Heart left ventricle (tissue), 16 donors: ENCODE measurements at places on chromosomes 1 and 21. TPM values are rescaled to one million over a fixed set of nuclear protein-coding genes. Genes with fewer than 3 reads are reported as not detected.

DNA sequence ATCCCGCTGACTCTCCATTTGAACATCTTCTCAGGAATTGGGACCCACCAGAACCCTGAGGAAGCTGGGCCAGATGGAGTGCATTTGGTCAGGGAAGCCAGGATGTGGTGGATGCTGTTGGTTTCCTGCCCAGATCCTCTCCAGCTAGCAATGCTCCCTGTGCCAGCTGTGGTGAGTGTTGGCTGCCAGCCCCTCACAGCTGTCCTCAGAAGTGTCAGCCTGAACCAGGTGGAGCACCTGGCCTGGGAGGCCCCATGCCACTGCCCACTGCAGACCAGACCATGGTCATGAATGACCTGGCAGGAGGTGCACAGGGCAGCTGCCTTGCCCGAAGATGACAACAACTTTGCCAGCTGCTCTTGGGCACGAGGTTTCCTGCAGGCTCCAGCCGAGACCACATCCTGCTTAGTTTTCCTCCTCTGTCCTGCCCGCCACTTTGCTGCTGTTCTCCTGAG lies 54.4 kb downstream of the PRSS38 start:
- DNase-seq, result no peak

DNA sequence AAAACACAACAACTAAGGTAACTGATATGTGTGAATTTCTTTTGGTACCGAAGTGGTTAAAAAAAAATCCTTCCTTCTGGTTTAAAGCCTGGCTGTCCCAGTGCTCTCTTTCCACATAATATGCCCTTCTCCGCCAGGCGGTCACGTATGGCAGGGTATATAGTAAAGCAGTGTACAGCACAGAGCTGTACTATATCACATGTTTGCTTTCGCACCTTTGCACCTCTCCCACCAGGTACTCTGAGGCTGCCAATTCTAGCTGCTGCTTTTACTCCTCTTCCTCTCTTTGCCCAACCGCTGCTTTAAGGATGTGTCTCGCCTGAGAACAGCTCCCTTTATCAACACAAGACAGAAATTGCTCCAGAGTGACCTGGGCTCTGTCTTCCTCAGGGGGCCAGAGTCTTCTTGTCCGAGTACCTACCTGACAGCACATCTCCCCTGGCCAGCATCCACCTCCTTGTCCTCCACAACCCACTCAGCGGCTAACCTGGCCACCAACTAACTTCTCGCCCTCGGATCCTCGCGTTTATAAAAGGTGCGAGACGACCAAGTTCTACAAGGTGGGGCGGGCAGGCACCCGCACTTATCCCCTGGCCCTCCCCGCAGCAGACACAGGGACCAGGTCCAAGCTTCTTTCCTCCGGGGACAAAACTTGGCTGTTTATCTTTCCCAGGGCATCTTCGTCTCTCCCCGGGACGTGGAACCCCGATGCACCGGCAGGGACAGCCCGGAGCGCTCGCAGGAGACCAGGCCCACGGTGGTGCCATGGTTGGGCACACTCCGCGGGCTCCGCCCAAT lies 1.6 kb downstream of the COLGALT2 start:
- no peak for DNase-seq

DNA sequence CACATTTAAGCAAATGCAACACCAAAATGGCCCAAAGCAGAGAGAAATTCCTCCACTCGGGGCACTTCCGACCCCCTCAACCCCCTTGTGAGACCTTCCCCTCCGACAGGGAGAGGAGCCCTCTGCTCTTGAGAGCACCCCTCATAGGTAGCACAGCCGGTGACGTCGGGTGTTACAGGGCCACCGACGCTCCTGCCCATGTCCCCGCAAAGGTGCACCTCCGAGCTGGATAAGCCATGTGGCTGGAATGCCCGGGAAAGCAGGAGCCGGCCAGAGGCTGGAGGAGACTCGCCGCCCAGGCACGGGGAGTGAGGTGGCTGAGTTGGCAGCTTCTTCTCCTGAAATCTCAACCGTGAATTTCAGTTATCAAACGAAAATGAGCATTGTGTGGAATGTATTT lies 67.1 kb upstream of the ARHGEF16 start:
- no peak for DNase-seq

EBNA1BP2 gene
- 62.1 TPM for total RNA-seq

DNA sequence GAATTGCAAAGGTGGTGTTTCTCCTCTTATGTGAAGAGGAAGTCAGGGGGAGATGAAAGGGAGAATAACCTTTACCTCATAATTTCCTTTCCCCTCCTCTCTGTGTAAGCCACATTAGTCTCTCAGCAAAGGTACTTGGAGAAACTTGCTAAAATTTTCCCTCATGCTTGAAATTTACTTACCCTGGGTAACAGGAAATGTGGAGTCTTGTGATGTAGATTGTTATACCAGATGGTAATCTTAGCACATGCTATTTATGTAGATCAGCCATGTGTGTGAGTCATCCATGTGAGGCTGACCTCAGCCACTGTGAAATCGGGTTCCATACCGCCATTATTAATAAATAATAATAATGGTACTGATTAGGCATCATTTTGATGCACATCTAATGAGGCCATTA lies 128.4 kb downstream of the TGFB2 start:
- no peak for DNase-seq

DNA sequence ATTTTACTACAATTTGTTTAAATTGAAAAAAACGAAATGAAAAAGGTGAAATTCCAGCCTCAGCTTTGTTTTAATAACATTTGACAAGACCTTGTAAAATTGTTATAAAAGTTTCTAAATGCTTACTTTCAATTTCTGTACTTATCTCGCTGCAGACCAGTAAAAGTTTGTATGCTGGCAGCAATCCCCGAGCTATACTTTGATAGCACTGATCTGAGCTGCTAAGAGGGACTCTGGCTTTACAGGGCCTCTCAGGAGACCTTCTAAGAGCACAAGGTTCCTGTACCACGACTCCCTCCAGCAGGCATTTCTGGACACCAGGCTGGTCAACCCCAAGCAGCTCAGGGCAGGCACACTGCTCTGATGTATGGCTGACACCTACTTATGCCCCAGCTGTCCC lies 13.1 kb downstream of the STMN1 start:
- DNase-seq, result no peak

DNA sequence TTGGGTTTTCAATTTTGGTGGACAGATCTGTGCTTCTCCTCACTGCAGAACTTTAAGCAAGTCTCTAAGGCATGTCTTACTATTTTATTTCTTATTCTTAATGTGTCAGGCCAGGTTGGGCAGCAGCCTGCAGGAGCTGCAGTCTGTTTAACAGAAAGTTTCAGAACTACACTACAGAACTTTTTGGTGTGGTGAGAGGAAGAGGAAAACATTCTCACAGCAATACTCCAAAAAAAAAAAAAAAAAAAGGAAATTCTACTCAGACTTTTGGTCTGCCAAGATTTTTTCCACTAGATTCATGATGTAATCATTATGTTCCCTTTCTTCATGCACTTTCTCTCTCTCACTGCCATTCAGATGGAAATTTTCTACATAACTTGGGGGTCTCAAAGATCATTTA lies 255.2 kb downstream of the COL11A1 start:
- DNase-seq, result no peak
